ENCODE measurements at places on chromosomes 16 and 17. TPM values are rescaled to one million over a fixed set of nuclear protein-coding genes. Genes with fewer than 3 reads are reported as not detected.

DNA sequence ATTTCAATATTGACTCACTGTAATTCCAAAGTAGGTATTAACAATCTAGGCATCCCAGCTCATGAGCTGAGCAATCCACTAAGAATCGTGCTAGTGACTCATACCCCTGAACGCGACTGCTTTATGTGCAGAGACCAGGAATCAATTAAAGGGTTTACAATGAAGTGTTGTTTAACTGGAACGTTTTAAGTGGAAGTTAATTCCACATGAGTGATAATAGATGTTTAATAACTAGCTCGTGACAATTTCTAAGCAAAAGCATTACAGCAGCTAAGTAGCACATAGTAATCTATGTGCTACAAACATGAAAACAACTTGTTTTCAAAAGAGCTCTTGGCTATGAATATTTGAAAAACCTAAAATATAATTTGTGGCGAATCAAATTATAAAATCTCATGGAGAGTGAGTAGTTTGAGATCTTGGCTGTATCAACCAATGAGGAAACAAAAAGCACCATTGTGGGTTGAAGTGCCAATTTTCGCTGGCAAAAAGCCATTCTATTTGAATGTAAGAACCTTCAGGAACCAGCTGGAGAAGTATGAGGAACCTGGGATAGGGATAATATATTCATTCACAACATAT is 9.4 kb downstream of the GJC1 start:
- DNase-seq: no peak
- H3K4me3 ChIP-seq: no peak overlapping the region
- no peak overlapping the region for H3K27ac ChIP-seq
- no peaks in the 10 kb centered on the region for H3K4me1 ChIP-seq
- H3K36me3 ChIP-seq: no peaks in the 10 kb centered on the region

GRCh38 chr17:66956941-66957340 is 7.6 kb upstream of the CACNG4 start:
- no peaks in the 10 kb centered on the region for H3K27me3 ChIP-seq
- no peaks in the 10 kb centered on the region for H3K36me3 ChIP-seq
- no peak overlapping the region for H3K27ac ChIP-seq
- no peak overlapping the region for H3K4me3 ChIP-seq
- DNase-seq: no peak

GRCh38 chr17:42159796-42160530 is 5.2 kb upstream of the RAB5C start:
- no peak overlapping the region for H3K4me3 ChIP-seq
- no peaks in the 10 kb centered on the region for H3K36me3 ChIP-seq
- H3K27me3 ChIP-seq: no peaks in the 10 kb centered on the region
- no peak overlapping the region for H3K27ac ChIP-seq

The EVPL gene
- 18.8 TPM for total RNA-seq

- H3K27ac ChIP-seq: no peak overlapping the region
- no peaks in the 10 kb centered on the region for H3K27me3 ChIP-seq
- H3K4me3 ChIP-seq: no peak overlapping the region
- no peaks in the 10 kb centered on the region for H3K4me1 ChIP-seq
- H3K36me3 ChIP-seq: peaks cover 9% of the 10 kb centered on the region
Observed at GRCh38 chr16:11877374-11877773, 26.0 kb upstream of the RSL1D1 start.

DNA sequence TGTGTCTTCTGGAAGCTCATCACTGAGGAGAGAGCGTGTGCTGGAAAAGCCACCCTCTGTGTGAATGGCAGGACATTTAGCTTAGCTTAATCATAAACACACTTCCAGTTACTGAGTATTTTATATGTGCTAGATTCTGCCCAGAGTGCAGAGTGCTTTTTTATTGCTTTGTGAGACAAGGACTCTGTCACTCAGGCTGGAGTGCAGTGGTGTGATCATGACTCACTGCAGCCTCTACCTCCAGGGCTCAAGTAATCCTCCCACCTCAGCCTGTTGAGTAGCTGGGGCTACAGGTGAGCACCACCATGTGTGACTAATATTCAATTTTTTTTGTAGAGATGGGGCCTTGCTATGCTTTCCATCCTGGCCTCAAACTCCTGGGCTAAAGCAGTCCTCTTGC is 61.4 kb upstream of the IRX3 start:
- no peaks in the 10 kb centered on the region for H3K4me1 ChIP-seq
- no peak overlapping the region for H3K27ac ChIP-seq
- DNase-seq: no peak
- H3K27me3 ChIP-seq: no peaks in the 10 kb centered on the region
- no peaks in the 10 kb centered on the region for H3K36me3 ChIP-seq
- H3K4me3 ChIP-seq: no peak overlapping the region

GRCh38 chr16:56551796-56552738 is 12.8 kb upstream of the MT4 start:
- H3K27me3 ChIP-seq: no peaks in the 10 kb centered on the region
- no peaks in the 10 kb centered on the region for H3K4me1 ChIP-seq
- H3K27ac ChIP-seq: no peak overlapping the region
- no peak for DNase-seq
- H3K36me3 ChIP-seq: no peaks in the 10 kb centered on the region

- no peak for DNase-seq
- no peaks in the 10 kb centered on the region for H3K36me3 ChIP-seq
- peaks cover 25% of the 10 kb centered on the region for H3K4me1 ChIP-seq
- H3K4me3 ChIP-seq: no peak overlapping the region
Observed at GRCh38 chr17:57601143-57601735, 143.9 kb downstream of the CCDC182 start.

The C1QTNF8 gene
- not detected for total RNA-seq

The KRT33A gene
- total RNA-seq: not detected

DNA sequence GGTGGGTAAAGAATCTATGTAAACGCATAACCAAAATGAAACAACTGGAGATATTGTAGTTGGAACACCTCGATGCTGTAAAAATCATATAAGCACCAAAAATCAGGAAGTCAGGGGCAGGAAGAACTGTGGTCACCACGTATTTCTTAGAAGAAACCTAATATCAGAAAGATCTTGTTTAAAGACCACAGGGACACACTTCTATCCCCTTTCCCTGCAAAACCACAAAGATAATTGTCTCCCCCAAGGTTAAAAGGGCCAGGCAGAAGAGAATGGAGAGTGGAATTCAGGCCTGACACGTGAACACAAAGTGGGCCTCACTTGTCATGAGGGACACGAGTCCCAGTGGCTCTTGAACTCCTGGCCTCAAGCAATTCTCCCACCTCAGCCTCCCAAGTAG is 68.1 kb downstream of the GSG1L start:
- no peak overlapping the region for H3K27ac ChIP-seq
- no peaks in the 10 kb centered on the region for H3K36me3 ChIP-seq
- no peak for DNase-seq
- H3K4me3 ChIP-seq: no peak overlapping the region
- H3K27me3 ChIP-seq: no peaks in the 10 kb centered on the region

DNA sequence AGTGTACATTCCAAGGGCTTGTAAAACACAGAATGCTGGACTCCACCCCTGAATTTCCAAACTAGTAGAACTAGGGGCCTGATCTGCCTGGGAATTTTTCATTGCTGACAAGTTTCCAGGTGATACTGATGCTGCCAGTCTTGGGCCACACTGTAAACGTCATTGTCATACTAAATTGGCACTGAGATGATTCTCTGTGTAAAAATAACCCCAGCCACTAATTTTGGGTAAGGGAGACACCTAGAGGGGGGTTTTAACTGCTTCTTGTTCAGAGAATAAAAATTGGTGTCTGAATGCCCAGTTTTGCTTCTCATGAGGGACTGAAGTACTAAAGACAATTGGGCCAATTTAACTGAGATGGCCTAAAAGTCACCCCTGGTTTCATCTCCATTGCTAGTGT is 5.0 kb upstream of the CDH13 start:
- DNase-seq: no peak
- H3K4me1 ChIP-seq: no peaks in the 10 kb centered on the region
- no peaks in the 10 kb centered on the region for H3K36me3 ChIP-seq
- no peak overlapping the region for H3K4me3 ChIP-seq
- H3K27me3 ChIP-seq: peaks cover 3% of the 10 kb centered on the region

DNA sequence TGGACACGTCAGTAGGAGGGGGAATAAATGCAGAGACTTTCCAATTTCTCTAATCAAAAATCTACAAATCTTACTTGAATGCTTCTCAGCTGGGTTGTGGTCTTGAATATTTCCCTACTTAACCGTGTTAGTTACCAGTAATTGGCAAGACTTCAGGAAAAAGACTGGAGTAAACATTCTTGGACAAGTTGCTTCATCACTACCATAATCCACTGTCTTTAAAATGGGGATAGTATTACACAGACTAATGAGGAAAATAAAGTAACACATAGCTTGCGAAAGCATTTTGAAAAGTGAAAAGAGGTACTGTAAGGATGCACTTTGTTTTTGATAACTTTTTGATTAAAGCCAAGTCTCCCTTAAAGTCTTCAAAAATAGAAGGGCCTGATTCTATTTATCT is 18.4 kb downstream of the MYH1 start:
- H3K4me1 ChIP-seq: no peaks in the 10 kb centered on the region
- DNase-seq: no peak
- H3K36me3 ChIP-seq: no peaks in the 10 kb centered on the region
- no peak overlapping the region for H3K4me3 ChIP-seq

Measured in colonic mucosa (tissue), 4 donors.